ENCODE measurements at places on chromosomes 6 and 20.

DNA sequence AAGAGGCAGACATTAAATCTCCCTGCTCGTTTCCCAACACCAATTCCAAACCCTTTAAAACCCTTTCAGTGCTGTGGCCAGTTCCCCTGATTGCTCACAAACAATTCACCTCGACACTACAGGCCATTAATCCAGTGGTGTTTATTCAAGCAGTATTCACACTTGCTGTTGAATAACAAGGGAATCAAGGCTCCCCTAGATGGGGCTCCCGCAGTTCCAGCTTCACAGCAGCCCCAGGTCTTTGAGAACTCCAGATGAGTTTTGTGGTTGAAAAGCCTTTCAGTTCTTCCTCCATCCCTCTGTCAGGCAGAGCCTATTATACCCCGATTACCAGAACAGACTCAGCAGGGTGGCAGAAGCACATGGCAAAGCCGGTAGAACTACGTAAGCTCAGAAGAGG, 36.2 kb downstream of the JAG1 start:
- DNase-seq, result no peak

DNA sequence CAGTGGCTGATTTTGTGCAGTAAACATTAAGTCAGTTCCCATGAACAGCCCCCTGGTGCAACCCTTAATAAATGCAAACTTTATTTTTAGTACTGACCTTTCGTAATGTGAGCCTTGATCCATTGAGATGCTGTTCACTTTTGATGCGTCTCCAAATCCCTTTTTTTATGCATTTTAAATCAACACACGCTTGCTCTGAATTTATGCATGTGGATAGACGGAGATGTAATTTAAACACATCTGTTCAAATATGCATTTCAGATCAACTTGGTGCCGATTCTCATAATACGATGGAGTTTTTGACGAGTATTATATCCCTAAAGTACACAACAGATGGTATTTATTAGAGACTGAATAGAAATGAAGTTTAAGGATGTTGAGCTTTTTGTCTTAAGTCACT, 505.7 kb downstream of the CDKAL1 start:
- DNase-seq, result no peak

DNA sequence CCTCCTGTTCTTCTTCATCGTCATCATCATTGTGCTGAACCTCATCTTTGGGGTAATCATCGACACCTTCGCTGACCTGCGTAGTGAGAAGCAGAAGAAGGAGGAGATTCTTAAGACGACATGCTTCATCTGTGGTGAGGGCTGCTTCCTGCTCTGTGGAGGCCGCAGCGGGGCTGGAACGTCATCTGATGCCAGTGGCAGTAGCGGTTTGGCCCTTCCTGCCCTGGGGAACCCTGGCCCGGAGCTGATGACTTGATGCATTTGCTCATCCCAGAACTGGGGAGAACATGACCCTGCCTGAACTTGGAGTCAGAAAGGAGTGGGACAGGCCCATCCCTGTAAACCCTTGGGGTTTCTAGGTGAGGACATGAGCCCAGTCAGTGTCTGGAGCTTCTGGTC, 18.7 kb downstream of the UQCC2 start:
- peak; percentile 67 for DNase-seq

DNA sequence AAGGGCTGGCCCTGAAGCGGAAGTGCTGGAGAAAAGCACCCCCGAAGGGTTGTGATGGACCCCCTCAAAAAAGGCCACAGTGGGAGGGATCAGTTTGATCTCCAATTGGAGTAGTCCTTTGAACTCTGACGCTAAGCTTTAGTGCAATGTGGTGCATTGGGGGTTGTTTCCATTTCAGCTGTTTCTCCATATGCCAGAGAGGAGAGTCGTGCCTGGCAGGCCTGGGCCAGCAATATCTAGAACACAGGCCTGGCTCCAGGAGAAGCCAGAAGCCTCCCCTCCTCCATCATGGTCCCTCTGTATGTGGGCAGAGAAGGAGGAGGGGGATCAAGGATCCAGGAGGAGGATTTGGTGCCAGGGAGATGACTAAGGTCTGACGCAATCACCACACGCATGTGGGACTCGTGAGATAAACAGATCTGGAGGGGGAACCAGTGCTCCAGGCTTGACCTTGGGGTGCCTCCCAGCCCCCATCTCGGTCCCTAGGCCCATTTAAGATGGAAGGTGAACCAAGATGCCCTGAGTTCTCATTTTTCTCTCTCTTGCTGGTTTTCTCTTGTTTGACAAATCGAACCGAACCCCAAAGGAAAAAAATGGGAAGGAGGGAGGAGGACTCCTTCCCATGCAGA, 517.4 kb upstream of the JARID2 start:
- DNase-seq, result peak; percentile 48

DNA sequence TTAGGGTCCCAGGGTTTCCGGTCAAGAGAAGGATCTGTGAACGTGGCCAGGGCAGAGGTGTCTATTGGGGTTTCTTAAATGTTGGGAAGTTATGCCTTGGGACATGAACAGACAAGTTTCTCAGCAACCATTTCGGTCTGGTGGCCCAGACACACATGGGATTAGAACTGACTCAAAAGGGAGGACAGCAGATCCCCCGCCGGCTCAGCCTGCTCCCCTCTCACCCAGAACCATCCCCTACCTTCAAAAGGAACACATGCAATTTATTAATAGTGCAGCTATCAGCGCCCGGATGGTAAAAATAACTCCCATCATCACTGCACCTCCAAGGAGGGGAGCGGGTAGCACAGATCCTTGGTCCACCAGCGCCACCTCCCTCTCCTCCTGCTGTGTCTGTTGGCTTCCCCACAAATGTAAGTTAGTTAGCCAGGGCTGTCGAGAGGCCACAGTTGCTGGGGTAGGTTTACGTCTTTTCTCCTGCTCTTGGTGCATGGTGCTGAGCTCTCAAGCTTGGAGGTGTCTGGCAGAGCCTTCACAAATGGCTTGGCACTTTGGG, 77.1 kb downstream of the TRAM2 start:
- DNase-seq, result peak; percentile 70

DNA sequence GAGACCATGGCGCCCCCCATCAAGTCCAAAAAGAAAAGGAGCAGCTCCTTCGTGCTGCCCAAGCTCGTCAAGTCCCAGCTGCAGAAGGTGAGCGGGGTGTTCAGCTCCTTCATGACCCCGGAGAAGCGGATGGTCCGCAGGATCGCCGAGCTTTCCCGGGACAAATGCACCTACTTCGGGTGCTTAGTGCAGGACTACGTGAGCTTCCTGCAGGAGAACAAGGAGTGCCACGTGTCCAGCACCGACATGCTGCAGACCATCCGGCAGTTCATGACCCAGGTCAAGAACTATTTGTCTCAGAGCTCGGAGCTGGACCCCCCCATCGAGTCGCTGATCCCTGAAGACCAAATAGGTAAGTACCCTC, 41.7 kb upstream of the NAA20 start:
- DNase-seq, result peak; percentile 50

- DNase-seq, result no peak
Observed at GRCh38 chr6:83847179-83847578, 6.0 kb upstream of the RIPPLY2 start.

DNA sequence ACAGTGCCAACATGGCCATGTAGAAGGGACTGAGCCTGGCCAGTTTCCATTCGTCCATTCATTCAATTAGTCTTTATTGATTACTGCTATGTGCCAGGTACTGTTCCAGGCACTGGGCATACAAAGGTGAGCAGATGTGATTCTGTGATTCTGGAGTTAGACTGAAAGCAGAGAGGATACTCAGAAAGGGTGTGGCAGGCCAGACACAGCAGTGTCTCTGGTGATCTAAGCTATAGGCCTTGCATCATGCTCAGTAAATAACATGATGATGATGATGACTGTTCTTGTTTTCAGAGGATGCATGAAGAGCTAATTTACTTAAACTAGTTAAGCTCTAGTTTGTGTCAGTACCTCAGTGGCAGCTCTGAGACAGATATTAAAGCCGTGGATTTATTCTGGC, 31.4 kb upstream of the FUCA2 start:
- no peak for DNase-seq

GRCh38 chr6:150490586-150490985, 109.1 kb upstream of the PLEKHG1 start:
- DNase-seq, result no peak

DNA sequence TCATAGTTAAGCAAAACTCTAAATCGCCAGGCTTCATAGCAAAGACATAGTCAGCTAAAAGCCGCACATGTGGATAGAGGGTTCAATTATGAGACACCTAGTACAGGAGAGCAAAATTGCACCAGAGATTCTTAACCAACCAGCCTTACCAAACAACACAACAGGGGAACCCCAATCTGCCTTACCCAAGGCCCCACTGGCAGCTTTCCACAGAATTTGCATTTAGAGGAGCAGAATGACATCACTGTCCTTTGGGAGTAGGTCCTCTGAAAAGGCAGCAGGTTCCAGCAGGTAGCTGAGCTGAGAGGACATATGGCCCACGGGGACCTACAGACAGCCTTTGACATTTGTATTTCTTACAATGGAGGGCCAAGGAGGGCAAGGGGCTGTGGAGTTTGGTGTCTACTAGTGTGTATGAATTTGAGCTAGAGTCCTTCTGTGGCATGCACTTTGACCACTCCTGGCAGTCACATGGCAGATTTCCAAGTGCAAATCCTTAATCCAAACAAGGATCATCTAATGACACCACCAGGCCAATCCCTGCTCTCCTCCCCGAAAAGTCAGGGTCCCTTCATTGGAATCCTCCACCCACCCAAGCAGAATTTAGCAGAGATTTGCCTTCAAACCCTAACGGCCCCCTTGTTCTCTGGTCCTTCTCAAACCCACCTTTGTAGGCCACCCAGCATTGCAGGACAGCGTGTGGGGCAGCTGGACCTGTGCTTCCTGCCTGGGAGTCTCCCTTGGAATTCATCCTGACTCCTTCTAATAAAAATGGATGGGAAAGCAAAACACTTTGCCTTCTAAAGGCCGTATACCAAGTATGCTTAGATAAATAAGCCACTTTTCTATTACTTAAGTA, 171.2 kb upstream of the SUPT3H start:
- DNase-seq, result no peak

GRCh38 chr6:6971369-6971768, 136.4 kb upstream of the RREB1 start:
- DNase-seq, result no peak

GRCh38 chr6:147173140-147173539, 31.1 kb upstream of the STXBP5 start:
- no peak for DNase-seq

GRCh38 chr6:137222381-137222780, 3.2 kb upstream of the IFNGR1 start:
- no peak for DNase-seq

- DNase-seq, result no peak
Observed at GRCh38 chr6:33128318-33128717, 52.5 kb downstream of the HLA-DPB1 start.

DNA sequence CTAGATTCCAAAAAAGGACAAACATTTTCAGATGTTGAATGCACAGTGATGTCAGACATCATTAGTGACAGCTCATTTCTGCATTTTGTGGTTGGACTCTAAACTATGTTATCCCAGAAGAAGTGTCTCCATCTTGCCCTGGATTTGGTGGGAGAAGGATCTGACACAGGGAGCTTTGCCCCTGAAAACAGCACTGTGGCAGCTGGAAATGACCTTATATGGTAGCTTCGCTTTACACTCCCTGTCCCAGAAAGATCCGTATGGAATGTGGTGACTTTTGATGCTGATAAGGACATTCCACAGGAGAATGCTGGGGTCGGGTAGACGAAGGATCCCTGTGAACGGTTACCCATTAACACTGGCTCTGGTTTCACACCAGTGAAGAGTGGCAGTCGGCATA, 87.2 kb upstream of the EDN1 start:
- DNase-seq, result no peak

DNA sequence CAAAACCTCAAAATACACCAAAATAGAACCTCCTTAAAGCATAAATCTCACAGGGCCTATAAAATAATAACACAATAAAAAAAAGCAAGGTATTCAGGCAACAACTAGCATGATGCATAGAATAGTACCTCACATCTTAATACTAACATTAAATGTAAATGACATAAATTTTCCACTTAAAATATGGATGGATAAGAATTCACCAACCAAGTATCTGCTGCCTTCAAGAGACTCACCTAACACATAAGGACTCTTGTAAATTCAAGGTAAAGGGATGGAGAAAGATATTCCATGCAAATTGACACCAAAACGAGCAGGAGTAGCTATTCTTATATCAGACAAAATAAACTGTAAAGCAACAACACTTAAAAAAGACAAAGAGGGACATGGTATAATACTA, 52.2 kb downstream of the PERP start:
- DNase-seq, result no peak

GRCh38 chr20:61684583-61685235, 381.0 kb downstream of the TAF4 start:
- DNase-seq, result peak; percentile 8

- DNase-seq, result no peak
Observed at GRCh38 chr6:1486387-1486786, 97.0 kb downstream of the FOXF2 start.

GRCh38 chr20:4216866-4217265, 201.5 kb upstream of the RNF24 start:
- DNase-seq, result no peak

GRCh38 chr6:84093441-84094435, 60.2 kb downstream of the MRAP2 start:
- DNase-seq, result no peak

- DNase-seq, result no peak
Observed at GRCh38 chr6:27260836-27261375, 13.4 kb downstream of the PRSS16 start.

DNA sequence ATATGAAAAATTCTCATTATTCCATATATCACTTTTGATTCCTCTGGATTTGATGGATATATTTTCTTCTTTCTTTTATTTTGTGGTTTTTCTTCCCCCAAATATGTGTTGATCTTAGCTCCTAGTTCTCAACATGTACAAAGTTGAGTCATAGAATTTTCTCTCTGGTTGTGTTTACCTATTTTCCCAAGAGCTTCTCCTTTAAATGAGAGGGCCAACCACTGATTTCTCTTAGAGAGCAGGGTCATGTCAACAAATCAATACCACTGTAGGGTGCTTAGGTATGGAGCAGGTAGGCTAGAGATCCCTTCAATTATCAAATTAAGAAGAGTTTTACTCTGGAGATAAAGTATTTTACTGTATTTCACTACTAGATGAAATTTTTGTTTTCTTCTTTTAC, 145.7 kb downstream of the BMP5 start:
- no peak for DNase-seq

GRCh38 chr6:14635934-14636591, 518.5 kb downstream of the CD83 start:
- no peak for DNase-seq

GRCh38 chr20:728256-728944, 39.9 kb downstream of the SLC52A3 start:
- DNase-seq, result peak; percentile 72

GRCh38 chr6:62043084-62043483, 242.9 kb downstream of the KHDRBS2 start:
- DNase-seq, result no peak
